Stimulated activated naive CD4-positive, alpha-beta T cell treated with Interleukin-2 at 50 U/mL for 16 hours (primary cell): ENCODE measurements at places on chromosomes 6 and 20.

- DNase-seq, result no peak
Observed at GRCh38 chr6:37175332-37176267, 5.6 kb downstream of the PIM1 start.

- no peak for DNase-seq
Observed at GRCh38 chr20:54097236-54097529, 26.8 kb upstream of the BCAS1 start.

- no peak for DNase-seq
Observed at GRCh38 chr6:37759221-37760144, 60.0 kb upstream of the ZFAND3 start.

DNA sequence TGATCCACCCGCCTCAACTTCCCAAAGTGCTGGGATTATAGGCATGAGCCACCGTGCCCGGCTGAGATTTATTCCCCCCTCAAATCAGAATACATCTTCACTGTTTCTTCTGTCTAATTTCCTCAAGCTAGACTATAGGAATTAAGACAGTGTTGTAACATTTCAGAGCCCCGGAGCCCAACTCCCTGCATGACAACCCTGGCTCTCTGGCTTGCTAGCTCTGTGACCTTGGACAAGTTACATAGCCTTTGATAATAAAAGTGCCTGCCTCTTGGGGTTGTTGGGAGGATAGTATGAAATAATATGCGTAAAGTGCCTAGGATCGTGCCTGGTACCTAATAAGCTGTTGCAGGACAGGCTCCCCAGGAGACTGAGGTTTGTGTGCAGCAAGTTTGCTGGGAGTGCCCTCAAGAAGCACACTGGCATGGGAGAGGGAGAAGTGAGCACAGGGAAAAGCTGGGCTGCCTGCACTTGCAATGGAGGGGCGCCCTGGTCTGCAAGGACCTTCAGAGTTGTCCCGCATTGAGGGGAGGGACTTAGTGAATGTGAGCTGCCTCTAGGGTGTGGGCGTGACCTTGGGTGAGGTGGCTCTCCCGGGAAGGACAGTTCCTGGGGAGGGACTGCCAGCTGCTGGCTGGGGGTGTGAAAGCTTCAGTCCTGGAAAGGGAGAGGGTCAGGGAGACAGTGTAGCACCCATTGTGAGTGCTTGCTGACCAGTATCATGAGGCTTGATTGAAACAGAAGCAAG, 43.4 kb downstream of the TAF8 start:
- no peak for DNase-seq

- DNase-seq, result peak; percentile 48
Observed at GRCh38 chr6:24899997-24900325, 35.8 kb downstream of the RIPOR2 start.

DNA sequence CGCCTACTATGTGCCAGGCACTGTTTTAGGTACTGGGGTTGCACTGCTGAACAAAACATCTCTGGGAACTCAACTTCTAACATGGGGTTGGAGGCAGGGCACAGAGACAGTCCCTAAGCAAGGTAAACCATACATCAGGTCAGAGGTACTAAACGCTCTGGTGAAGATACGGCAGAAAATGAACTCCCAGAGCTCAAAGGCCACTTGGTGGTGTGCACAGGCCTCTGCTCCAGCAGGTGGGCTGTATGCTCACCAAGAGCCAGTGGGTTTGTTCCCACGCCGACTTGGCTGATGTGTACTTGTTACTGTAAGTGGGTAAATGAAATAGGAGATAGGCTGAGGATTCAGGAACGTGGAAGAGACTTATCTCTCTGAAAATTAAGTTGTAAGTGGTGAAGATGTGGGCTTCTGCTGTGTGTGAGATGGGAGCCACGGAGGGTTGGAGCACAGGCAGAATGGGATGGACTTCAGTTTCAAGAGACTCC, 133.4 kb downstream of the PREX1 start:
- DNase-seq, result no peak

DNA sequence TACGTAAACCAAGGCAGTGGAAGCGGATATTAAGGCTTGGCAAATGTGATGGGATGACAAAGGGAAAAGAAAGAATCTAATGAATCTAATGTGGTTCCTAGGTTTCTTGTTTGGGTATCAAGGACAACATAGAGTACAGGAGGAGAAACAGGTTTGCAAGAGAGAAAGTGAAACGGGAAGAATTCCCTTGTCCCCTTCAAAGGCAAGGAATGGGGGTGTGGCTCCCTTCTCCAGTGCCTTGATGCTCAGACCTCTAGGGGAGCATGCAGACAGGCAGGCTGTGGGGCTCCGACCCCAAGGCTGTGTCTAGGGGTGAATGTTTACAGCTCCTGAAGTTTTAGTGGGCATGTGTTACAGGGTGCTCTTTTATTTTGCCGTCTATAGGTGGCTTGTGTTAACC, 317.5 kb upstream of the HSF2 start:
- no peak for DNase-seq

DNA sequence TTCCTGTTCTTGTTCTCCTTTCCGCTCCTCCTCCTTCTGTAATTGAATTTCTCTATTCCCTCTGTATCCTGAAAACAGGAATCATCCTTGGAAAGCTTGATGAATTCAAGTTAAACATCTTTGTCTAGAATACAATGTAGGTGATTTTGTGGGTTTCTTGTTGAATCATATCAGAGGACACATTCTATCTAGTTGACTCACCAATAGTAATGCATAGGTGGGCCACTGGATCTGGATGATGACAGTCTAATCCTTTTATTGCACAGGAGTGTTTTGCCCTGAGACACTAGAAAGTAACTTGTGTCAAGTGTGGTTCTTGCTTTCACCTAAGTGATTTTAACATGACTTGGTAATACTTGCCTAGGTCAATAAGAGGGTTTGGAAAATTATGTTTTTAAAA, 164.3 kb downstream of the RFPL4B start:
- no peak for DNase-seq

GRCh38 chr20:46209930-46210671, 92.0 kb downstream of the CD40 start:
- DNase-seq, result no peak

- no peak for DNase-seq
Observed at GRCh38 chr20:64154590-64155257, 9.5 kb upstream of the MYT1 start.

DNA sequence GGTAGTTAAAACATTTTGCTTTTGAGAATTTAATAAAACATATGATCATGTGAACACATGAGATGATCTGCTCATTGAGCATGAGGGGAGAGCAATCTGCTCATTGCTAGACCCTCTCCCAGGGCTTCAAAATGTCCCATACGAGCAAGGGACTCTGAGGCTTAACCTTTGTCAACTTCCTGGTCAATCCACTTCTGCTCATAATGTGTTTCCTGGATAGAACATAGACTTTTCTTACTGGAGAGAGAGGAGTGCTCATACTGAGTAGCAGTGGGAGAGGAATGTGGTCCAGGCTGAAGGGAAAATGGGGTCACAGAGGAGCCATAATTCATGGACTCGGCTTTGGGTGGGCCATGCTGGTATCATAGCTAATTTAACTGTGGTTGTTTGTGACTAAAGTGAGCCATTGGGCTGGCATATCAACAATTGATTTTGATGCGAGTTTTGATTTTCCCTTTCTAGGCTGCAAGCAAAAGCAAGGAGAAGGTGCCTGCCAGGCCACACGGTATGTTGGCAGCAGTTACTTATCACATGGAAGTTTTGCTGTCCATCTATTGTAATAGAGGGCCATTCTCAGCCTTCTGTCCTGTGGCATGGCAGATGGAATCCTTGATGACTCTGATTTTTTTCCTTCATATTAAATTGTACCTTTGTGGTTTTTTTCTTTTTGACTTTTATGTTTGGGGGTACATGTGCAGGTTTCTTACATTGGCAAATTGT, 20.8 kb upstream of the ADGRF4 start:
- no peak for DNase-seq
